ENCODE measurements at places on chromosomes 2 and 18. TPM values are rescaled to one million over a fixed set of nuclear protein-coding genes. Genes with fewer than 3 reads are reported as not detected.

Gene CRYBA2
- total RNA-seq = not detected

GRCh38 chr2:211688196-211688595, 850.4 kb downstream of the ERBB4 start:
- H3K4me1 ChIP-seq = no peaks in the 10 kb centered on the region
- H3K27ac ChIP-seq = no peak overlapping the region
- no peak overlapping the region for H3K4me3 ChIP-seq
- H3K36me3 ChIP-seq = no peaks in the 10 kb centered on the region

DNA sequence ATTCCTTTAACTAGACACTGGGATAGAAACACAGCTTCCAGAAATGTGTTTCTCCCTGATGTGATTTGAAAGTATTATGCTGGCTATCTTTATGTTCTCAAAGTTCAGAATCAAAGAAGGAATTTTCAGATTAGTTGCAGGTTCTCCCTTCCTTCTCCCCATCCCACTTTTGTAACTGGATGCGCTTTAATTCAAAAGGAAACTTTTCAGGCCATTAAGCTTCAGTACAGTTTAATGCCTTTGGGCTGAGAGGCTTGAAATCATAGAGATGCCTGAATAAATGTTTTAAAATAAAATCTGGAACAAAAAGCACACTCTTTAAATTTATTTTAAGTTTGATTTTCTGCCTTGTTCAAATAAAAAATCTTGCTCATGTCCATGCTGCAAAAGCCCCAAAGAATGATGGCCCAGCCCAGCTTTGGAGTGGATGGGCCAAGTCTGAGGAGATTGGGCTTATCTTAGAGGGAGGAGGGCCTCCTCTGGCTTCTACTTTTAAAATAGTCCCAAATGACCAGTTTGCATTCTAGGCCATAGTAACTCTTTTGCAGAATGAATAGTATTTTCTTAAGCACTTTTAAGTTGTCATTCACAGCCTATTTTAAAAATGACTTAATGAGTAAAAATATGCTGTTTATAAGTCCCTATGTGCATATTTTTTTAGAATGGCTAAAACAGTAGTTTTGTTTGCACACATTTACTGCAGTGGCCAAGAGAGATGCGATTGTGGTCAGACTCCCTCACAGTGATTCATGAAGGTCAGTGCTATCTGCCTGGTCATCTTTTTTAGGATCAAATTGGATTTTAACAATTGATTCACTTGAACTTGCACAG, 129.2 kb downstream of the MTX2 start:
- H3K36me3 ChIP-seq = no peaks in the 10 kb centered on the region
- H3K27ac ChIP-seq = no peak overlapping the region
- no peaks in the 10 kb centered on the region for H3K27me3 ChIP-seq
- no peak for DNase-seq

DNA sequence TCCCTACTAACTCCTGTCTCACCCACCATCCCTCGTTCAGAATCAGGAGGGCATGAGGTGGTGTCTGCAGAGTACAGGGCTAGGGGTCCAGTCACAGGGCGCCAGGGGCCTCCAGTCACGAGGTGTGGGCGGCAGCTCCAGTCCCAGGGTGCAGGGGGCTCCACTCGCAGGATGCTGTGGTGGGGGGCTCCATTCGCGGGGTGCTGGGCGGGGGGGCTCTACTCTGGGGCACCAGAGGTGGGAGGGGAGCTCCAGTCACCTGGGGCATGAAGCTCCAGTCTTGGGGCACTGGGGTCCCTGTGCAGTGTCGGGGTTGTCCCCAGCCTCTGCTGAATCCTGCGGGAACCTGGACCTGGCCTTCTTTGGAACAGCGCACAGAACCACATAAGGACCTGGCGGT, 66.0 kb downstream of the EIPR1 start:
- no peak overlapping the region for H3K27ac ChIP-seq
- no peaks in the 10 kb centered on the region for H3K27me3 ChIP-seq
- H3K36me3 ChIP-seq = no peaks in the 10 kb centered on the region
- H3K4me3 ChIP-seq = no peak overlapping the region

Gene ELAC1
- total RNA-seq = 6.9 TPM
